Stimulated activated CD4-positive, alpha-beta T cell treated with anti-CD3 and anti-CD28 coated beads, Interleukin-15, amount 100 ng/mL, for 1 hour (primary cell): ENCODE measurements at places on chromosomes 6 and 20.

DNA sequence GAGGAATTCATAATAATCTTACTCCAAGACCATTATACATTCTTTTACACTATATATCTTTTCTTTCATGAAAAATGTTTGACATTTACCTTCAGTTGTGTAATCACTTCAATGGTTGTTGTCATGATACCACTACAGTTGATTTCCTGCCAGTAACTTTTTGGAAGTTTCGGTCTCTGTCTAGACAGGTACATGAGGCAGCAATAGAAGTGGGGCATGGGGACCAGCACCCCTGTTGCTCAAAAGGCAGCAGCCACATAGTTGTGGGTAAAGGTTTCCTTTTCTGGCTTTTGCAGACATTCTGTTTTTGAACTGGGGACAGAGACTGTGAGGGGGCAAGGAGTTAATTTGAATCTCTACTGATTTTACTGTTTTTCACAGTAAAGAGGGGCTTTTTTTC is 14.1 kb downstream of the SAMD5 start:
- DNase-seq, result no peak

DNA sequence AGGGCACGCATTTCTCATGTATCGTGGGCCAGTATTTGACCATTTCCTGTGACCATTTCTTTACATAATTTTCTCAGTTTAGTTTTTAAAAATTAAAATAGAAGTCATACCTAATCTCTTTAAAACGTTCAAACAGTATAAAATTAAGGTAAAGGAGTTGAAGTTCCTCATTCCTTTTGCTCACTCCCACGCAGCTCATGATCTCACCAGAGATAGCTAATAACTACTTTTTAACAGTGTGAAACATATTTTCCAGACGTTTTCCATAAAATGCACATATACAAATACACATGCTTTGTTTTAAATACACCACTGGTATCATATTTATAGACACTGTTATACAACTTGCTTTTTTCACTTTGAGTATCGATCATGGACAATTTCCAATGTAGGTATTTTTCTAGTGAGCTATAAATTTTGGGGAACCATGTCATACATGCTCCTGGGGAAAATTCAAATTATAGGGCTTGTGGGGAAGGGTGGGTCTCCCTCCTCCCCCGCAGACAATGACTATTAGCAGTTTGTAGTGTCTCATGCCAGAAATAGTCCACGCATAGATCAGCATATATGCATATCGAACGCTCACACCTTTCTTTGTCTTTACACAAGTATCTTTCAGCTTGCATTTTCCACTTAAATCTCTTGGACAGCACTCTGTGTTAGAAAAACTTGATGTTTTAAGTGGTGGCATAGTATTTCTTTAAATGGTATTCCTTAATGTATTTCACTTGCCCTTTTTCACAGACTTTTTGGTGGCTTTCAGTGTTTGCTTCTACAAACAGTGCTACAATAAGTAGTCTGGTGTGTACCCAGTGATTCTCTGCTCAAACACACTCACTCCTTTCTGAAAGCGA is 145.5 kb upstream of the ZNF217 start:
- DNase-seq, result no peak

DNA sequence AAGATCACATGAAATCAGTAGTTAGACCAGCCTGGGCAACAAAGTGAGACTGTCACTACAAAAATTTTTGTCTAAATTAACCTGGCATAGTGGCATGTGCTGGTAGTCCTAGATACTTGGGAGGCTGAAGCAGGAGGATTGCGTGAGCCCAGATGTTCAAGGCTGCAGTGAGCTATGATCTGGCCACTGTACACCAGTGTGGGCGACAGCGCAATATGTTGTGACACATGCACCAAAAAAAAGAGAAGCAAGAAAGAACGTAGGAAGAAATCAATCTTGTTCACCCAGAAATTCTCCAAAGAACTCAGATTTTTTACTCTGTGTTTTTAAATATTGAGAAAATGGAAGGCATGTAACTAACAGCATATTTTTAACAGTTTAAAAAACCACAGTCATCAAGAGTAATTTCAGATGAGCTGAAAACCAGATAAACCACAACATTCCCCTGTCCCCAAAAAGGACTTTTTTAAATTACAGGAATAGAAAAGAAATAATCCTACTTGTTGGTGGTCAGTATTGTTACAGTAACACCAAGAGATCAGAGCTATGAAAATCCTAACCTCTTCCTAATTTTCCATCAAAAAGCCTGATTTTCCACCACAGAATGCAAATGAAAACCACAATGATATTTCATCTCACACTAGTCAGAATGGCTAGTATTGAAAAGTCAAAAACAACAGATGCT is 240.2 kb downstream of the KHDC1L start:
- DNase-seq, result no peak

- DNase-seq, result no peak
These were observed 56.6 kb upstream of the TBC1D7 start for GRCh38 chr6:13384966-13385365.

DNA sequence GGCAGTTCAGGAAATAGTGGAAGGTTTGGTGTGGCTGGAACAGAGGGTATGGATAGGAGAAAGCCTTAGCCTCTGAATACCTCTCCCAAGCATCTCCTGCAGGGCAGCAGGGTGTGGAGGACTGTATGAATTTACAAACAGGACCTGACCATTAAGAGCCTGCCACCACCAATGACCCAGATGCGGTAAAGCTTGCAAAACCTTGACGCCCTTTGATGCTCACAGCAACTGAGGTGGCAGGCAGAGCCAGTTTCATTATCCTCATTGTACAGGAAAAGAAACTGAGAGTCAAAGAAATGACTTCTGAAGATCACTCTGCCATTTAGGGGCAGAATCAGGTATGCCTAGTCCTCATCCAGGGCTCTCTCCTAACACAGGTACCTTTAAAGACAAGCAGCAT is 2.4 kb downstream of the HM13 start:
- DNase-seq, result no peak

DNA sequence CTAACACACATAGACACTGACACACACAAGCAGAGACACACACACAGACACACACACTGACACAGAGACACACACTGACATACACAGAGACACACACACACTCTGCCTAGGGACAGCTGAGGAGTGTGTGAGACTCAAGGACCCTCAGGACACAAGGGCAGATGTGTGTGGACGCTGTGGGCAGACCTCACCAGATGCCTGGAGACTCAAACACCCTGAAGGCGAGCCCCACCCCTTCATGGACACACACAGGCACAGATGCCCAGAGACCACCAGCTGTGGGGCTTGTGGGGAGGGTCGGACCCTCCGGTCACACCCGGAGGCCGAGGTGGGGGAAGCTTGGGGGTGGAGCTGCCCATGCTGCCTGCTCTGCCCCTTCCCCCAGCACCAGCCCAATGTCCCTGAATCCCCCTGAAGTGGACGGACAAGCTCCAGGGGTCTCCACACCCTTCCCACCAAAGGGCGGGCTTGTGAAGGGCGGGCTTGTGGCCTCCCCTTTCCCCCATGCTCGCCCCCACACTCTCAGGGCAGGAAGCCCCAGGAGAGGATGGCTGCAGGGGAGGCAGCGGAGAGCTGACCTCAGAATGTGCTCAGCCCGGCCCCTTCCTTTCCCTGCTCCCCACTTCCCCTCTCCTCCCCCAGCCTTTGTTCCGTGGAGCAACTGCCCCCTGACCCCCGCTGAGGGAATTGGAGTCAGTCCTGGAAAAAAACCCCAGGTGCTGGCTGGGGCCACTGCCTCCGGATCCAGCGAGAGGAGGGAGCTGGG is 13.9 kb upstream of the ABHD16B start:
- no peak for DNase-seq

DNA sequence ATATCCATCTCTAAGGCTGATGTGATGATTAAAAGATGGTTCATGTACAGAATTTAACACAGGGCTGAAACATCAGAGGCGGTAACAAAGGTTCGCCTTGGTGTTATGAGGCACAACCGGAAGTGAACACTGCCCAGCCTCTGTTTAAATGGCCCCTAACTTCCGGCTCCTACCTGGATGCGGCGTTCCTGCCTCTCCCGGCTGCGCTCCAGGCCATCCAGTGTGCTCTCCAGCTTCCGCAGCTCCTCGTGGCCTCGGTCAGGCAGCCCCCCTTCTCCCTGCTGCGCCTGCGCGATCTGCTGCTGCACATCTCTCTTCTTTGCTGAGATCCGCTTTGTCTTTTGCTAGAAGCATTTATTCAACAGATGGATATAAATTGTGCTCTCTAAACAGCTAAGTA is 195.3 kb downstream of the SYNE1 start:
- DNase-seq, result no peak

GRCh38 chr20:57666106-57666833 is 43.5 kb downstream of the PMEPA1 start:
- DNase-seq, result no peak
